ENCODE measurements at places on chromosomes 16 and 17. TPM values are rescaled to one million over a fixed set of nuclear protein-coding genes. Genes with fewer than 3 reads are reported as not detected.

Gene CCDC137
- total RNA-seq: 59.6 TPM

Gene ADAMTS18
- total RNA-seq: not detected

Gene SPATA22
- not detected for total RNA-seq

Gene KRT31
- total RNA-seq: not detected

Gene KRT28
- total RNA-seq: not detected

Gene CSH2
- total RNA-seq: not detected

Gene KRT24
- total RNA-seq: not detected

Gene CNGB1
- 0.06 TPM for total RNA-seq

Gene ATP1B2
- 0.17 TPM for total RNA-seq

Gene HYDIN
- total RNA-seq: 0.48 TPM

Gene PRSS36
- total RNA-seq: 1.1 TPM

Gene PKMYT1
- 88.9 TPM for total RNA-seq

Gene ICAM2
- not detected for total RNA-seq

Gene SOST
- not detected for total RNA-seq

Gene CFAP20
- total RNA-seq: 54.7 TPM

Gene CD300A
- total RNA-seq: 0.05 TPM
